ENCODE measurements at places on chromosomes 16 and 17. TPM values are rescaled to one million over a fixed set of nuclear protein-coding genes. Genes with fewer than 3 reads are reported as not detected.
A peak's percentile ranks its signal among the peaks of the same experiment; 100 is the strongest.

GRCh38 chr16:27427538-27427937, 25.6 kb downstream of the IL21R start:
- DNase-seq = no peak
- no peaks in the 10 kb centered on the region for H3K27me3 ChIP-seq

GRCh38 chr17:46782250-46782953, 36.1 kb downstream of the WNT3 start:
- no peaks in the 10 kb centered on the region for H3K27me3 ChIP-seq
- peak; percentile 65 for DNase-seq
- H3K27ac ChIP-seq = no peak overlapping the region
- H3K36me3 ChIP-seq = no peaks in the 10 kb centered on the region
- H3K4me1 ChIP-seq = no peaks in the 10 kb centered on the region

DNA sequence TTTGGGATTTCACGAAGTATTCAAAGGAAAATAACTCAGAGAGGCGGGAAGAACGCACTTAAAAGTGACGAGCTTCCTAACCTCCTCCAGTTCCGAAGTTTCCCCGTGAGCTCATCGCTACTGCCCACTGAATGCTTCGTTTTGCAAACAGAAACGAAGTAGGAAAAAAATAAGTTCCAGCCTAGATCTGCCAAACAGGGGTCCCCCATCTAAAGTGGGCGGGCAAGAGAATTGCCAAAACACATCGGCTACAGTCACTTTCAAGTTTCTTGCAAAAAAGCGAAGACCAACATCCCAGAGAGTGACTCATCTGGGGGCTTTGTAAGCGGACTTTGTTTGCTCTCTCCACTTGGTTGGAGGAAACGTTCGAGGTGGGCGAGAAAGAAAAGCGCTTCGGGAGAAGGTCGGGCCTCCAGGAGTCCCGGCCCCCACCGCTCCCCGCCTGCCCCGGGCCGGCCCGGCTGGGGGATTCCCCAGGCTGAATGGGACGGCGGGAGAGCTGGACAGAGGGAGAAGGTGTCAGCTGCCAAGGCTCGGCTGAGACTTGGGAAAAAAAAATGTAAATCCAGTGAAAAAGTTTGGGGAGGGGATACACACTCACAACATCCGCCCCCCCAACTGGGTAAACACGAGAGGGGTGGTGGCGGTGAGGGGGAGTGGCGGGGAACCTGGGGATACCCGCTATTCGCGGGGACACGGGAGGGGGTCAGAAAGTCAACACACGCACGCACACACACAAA, 1.0 kb downstream of the VEZF1 start:
- no peaks in the 10 kb centered on the region for H3K27me3 ChIP-seq
- peaks cover 31% of the 10 kb centered on the region for H3K4me1 ChIP-seq
- peak; percentile 44 for DNase-seq
- H3K4me3 ChIP-seq = peak overlapping the region; percentile 83

- H3K4me1 ChIP-seq = peaks cover 48% of the 10 kb centered on the region
- no peak for DNase-seq
- H3K36me3 ChIP-seq = no peaks in the 10 kb centered on the region
- H3K27ac ChIP-seq = peak overlapping the region; percentile 95
- H3K27me3 ChIP-seq = no peaks in the 10 kb centered on the region
These were observed 1.4 kb downstream of the RETREG3 start for GRCh38 chr17:42607769-42608168.

- no peak overlapping the region for H3K4me3 ChIP-seq
- H3K36me3 ChIP-seq = no peaks in the 10 kb centered on the region
- no peaks in the 10 kb centered on the region for H3K27me3 ChIP-seq
- no peak overlapping the region for H3K27ac ChIP-seq
These were observed 32.9 kb downstream of the TRARG1 start for GRCh38 chr17:1312261-1312870.

DNA sequence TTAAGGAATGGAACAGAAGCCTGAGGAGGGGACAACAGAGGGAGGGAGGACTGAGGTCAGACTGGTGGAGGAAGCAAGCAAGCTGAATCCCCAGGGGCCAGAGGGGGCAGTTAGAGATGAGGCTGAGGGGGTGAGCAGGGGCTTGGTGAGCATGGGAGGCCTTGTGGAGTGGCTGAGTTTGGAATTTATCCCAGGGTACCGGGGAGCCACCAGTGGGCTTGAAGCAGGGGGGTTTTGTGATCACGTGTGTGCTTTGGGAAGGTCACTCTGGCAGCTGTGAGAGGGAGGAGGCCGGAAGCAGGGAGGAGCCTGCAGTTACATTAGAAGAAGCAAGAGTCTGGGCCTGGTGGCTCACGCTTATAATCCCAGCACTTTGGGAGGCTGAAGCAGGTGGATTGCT, 9.8 kb upstream of the CTCF start:
- H3K4me1 ChIP-seq = peaks cover 96% of the 10 kb centered on the region
- peak overlapping the region; percentile 78 for H3K27ac ChIP-seq
- no peak overlapping the region for H3K4me3 ChIP-seq
- peak; percentile 26 for DNase-seq

DNA sequence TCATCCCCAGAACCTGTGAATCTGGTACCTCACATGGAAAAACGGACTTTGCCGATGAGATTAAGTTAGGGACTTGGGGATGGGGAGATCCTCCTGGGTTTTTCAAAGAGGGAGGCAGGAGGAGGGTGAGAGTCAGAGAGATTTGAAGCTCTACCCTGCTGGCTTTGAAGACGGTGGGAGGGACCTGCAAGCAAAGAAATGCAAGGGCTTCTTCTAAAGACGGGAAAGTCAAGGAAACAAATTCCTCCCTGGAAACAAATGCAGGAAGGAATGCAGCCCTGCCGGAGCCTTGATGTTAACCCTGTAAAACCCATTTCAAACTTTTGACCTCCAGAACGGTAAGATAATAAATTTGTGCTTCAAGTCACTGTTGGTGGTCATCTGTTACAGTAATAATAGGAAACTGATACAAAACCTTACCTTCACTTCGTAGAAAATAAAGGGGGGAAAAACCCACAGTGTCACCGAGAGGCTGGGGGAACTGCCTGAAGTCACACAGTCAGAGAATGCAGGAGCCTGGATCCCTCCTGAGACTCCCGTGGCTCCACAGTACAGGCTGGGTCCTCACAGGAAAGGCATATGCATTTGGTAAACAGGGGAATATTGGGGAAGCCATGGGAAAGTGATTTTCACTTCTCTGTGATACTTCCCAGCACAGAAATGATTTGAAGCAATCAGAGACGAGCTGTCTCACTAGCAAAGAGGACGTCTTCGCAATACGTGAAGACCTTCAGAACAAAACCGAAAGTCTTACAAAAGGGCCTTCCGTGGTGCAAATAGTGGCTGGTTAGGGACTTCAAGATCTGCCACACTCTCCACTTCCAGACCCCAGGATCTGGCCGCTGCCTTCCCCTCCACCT, 58.9 kb upstream of the CLEC3A start:
- peaks cover 2% of the 10 kb centered on the region for H3K27me3 ChIP-seq
- no peaks in the 10 kb centered on the region for H3K36me3 ChIP-seq
- H3K27ac ChIP-seq = no peak overlapping the region
- no peaks in the 10 kb centered on the region for H3K4me1 ChIP-seq
- H3K4me3 ChIP-seq = peak overlapping the region; percentile 7
- DNase-seq = no peak

DNA sequence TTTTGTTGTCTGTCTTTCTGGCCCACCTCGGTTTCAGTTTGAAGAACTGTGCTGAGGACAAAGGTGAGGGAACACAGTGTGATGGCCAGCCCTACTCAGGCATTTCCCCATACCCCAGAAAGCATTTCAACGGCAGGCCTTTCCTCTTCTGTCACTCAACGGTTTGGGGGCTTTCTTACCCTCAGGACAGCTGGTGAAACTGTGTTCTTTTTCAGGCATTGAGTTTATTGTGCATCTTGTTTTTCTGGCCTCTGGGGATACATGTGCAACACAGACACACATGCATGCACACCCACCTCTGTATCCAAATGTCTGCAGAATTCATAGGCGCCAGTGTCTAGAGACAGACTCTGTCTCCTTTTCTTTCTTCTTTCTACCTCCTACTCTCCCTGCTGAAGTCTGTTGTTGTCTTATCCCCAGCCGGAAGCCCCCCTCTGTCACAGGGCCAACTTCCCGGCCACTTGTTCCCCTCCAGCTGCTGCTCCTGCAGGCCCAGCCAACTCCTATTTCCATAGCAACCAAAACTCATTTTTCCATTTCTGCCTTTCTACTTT, 17.0 kb downstream of the CHD9 start:
- no peaks in the 10 kb centered on the region for H3K27me3 ChIP-seq
- H3K4me1 ChIP-seq = peaks cover 57% of the 10 kb centered on the region
- DNase-seq = peak; percentile 26
- no peaks in the 10 kb centered on the region for H3K36me3 ChIP-seq

DNA sequence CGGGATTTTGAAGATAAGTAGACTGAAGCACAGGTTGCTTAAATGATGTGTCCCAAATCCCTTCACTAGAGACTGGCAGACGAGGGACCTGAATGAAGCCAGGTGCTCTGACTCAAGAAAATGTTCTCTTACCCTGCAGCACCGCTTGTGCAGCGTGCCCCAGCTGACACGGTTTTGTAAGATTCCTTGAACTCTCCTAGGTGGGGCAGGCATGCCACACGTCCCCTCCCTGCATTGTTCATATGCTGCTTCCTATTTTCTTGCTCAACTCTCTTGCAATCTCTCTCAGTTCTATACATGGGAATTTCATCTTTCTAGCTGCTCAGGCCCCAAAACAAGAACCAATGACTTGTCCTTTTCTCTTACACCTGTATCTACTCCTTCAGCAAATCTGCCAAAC, 22.1 kb upstream of the HNF1B start:
- H3K27ac ChIP-seq = no peak overlapping the region
- no peak for DNase-seq
- H3K36me3 ChIP-seq = no peaks in the 10 kb centered on the region
- no peak overlapping the region for H3K4me3 ChIP-seq

DNA sequence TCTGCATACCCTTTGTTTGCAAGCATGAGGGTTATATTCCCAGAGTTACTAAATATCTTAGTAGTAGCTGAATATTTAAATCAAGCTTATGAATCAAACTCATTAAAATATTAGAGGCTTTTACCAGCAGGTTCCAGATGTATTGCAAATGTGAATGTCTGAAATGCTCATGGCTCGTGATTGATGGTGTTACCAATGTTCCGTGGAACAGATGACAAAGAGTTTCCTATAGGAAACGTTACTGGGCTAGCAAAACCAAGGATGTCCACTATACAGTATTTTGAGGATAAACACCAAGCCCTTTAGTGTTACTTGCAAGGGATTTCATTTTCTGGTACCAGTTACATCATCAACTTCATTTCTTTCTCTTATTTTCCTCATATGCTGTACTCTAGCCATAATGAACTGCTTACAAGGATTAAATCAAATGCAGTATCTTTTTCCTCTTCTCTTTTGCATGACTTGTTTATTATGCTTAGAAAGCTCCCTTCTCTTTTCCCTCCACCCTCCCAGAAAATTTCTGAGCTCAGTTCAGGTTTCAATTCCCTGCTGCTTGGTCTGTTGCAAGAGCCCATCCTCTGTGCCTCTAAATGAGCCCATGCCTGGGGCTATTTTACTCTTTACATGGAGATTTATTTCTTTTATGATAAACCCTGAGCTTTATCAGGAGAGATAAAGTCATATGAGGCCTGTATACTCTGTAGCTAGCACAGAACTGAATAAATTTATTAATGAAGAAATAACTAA, 1537.1 kb upstream of the GOT2 start:
- no peak for DNase-seq
- no peaks in the 10 kb centered on the region for H3K4me1 ChIP-seq
- no peak overlapping the region for H3K27ac ChIP-seq
- H3K27me3 ChIP-seq = no peaks in the 10 kb centered on the region
- no peak overlapping the region for H3K4me3 ChIP-seq

PLLP gene
- not detected for total RNA-seq

ALDH3A1 gene
- not detected for total RNA-seq
